ENCODE measurements at places on chromosomes 16 and 17.

- no peak for DNase-seq
Observed at GRCh38 chr17:44747566-44747965, 11.2 kb upstream of the ADAM11 start.

DNA sequence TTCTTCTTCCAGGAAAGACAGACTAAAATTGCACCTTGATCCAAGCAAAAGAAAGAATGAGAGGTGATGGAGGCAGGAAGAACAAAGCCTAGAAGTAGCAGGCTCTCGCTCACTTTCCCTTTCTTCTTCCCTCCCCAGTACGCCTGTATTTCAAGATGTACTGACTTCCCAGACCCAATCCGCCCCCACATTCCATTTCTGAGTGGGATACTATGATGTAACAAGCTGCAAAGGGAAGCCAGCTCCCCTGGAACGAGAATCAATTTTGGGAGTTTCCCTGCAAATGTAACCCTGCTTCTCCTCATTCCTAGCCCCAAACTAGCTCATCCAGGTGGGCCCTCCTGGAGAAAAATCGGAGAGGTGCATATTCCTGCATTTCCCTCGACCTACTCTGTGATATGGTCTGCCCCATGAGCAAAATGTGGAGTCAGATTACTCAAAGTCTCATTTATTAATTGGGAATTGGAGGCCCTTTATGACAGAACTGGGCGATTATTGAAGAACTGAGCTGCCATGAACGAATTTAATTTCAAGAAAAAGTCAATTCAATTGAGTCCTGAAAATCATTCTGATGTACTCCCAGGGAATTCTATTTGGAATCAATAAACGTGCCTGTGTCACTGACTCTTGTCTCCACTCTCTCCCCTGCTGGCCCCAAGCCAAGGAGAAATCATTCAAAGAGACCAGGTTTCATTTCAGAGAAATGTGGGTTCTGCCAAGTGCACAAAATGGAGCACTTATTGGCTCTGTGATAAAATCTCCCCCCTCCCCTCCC is 398.9 kb downstream of the SHISA9 start:
- DNase-seq = no peak

DNA sequence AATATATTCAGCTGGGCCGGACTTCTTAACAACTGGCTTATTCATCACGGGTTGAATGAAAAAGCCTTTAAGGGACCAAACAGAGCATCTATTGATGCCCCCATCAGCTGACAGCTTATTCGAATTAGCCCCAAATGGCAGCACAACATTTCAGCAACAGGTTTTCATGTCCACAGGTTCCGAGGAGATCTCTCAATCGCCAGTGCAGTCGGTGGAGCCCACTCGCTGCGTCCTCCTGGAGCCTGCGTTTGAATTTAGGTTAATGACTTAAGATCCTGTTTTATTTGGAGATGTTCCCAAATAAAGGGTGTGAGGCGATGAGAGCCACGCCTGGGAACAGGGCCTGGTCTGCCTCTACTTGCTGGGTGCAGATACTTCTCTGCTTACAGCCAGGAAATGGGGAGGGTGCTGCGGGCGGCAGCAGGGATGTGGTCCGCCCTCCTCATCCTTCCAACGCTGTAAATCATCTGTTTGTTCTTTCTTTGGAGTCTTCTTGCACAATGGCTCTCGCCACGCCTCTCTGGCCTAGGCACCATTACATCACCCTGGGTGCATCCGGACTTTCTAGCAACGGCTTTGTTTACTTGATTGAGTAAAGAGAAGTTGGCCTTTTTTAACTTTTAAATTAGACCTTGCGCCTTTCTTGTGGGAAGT is 22.6 kb downstream of the NDE1 start:
- peak; percentile 99 for DNase-seq

GRCh38 chr16:50185005-50185505 is 31.9 kb downstream of the TENT4B start:
- no peak for DNase-seq

DNA sequence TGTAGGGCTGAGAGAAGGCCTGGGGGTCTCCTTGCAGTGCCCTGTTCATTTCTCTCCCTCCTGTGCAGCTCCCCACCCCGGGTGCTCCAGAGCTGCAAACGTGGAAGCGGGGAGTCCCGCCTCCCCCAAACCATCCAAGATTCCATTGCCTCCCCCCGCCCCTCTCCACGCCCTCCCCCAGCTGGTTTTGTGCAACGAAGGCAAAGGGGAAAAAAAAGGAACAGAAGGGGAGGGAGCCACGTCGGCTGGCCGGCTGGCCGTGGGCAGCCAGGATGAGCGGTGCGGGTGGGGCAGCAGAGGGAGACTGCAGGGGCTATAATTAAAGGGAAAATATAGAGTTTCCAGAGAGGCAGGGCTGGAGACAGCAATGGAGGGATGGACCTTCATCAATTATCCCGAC is 1.7 kb upstream of the COL1A1 start:
- DNase-seq = no peak

- no peak for DNase-seq
Observed at GRCh38 chr16:67651039-67651438, 6.1 kb downstream of the CARMIL2 start.

Measured in COLO829 (cell line).